Cortex of kidney (tissue), 1 donor: ENCODE measurements at places on chromosomes 11 and 22.

- DNase-seq = no peak
Measured at GRCh38 chr11:57646799-57647303, 2.9 kb downstream of the YPEL4 start.

DNA sequence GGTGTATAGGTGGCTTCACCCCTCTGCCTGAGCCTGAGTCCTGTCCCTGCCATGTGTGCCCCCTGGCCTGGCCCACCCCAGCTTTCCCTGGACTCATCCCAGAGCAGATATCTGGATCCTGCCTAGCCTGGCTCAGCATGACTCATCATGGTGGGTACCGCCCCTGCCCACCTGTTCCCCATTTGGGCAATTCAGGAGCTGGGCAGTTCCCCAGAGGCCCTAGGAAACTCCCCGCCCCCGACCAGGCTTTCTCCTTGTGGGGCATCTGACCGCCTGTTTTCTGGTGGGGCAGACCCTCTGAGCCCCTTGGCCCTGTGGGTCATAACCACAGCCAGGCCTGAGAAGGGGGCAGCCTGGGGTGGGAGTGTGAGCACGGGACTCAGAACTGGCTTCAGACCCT lies 4.4 kb downstream of the TSPO start:
- no peak for DNase-seq

DNA sequence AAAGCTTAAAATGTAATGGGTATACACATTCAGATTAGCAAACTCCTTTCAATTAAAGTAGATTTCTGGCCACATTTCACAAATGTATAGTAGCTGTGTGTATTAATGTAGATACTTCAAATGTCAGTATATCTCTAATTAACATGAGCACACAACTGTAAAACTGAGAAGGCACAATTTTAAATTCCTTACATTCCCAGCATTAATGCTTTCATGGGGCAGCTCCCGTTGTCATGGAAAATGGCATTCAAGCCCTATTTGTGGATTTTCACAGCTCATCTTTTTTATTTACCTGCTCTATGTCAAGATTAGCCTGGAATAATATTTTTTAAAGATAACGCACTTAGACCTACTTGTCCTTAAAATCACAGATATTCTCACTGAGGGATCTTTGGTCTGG lies 113.6 kb upstream of the SOX6 start:
- no peak for DNase-seq

- DNase-seq = no peak
Measured at GRCh38 chr11:120857508-120857907, 166.4 kb upstream of the TBCEL start.

- no peak for DNase-seq
Measured at GRCh38 chr22:42920101-42920820, 63.2 kb upstream of the ARFGAP3 start.

DNA sequence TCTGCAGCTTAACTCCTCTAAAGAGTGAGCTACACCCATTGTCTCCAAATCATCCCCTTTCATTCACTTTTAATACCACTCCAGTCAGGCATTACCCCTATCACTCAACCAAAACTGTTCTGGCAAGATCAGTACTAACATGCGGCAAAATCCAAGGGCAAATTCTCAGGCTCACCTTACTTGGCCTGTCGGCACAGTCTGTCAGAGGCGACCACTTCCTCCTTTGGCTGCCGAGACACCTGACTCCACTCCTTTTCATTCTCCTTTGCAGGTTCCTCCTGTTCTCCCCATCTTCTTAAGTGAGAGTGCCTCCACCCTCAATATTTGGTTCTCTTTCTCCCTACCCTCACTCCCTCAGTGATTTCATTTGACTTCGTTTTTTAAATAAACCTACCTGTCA lies 4.2 kb downstream of the C11orf91 start:
- DNase-seq = no peak

- no peak for DNase-seq
Measured at GRCh38 chr11:63614136-63614671, at the start of gene PLAAT3. Gene PLAAT3, minus strand, starts transcription at chr11:63614433. Its CDS starts 419 bp downstream, at chr11:63614014.

- no peak for DNase-seq
Measured at GRCh38 chr11:44564670-44565210, 723 bp upstream of the CD82 start.
